Posterior cingulate gyrus (tissue), 11 donors: ENCODE measurements at places on chromosomes 5 and 9.

- DNase-seq: no peak
Observed at GRCh38 chr5:153551537-153552079, 61.1 kb downstream of the GRIA1 start.

- no peak for DNase-seq
Observed at GRCh38 chr9:129382281-129383018, 204.4 kb upstream of the IER5L start.

GRCh38 chr5:11724940-11725339 lies 179.3 kb downstream of the CTNND2 start:
- DNase-seq: no peak

DNA sequence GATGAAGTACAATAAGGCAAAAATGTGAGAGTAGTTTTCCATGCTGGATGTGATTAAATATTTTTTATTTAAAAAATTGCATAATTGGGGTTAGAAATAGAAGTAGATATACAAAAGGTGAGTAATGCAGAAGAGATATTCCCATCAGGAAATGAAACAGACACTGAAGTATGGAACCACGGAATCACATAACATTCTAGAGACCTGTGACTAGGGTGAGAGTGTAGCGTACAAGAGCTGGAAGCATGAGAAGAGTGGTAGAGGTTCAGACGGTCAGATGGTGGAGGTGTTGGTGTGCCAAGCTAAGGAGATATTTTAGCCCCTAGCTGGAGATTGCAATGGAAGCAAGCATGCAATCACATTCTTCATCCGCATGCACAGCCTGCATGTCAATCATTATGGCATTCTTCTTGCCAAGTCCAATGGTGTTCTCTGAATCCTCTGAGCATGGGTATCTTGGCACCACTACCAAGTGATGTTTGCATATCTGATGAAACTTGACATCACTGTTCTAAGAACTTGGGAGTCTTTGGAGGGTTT lies 587.8 kb downstream of the PSAT1 start:
- DNase-seq: no peak

DNA sequence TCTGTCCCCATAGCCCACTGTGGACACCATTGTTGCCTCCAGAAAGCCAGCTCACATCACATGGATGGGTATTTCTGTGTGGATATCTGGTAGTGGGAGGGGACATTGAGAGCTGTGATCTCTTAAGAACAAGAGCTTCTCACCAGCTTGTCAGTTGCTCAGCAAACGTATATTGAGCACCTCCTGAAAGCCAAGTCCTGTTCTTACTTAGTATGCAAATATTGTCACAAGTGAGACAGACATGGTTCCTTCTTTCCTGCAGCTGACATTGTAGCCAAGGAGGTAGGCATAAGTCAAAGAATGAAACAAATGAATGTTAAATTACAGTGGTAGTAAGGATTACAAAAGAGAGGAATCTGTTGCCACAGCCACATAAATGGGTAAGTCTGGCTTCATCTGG lies 3.8 kb downstream of the TCOF1 start:
- no peak for DNase-seq
